ENCODE measurements at places on chromosomes 13 and 19.
A peak's percentile ranks its signal among the peaks of the same experiment; 100 is the strongest.

DNA sequence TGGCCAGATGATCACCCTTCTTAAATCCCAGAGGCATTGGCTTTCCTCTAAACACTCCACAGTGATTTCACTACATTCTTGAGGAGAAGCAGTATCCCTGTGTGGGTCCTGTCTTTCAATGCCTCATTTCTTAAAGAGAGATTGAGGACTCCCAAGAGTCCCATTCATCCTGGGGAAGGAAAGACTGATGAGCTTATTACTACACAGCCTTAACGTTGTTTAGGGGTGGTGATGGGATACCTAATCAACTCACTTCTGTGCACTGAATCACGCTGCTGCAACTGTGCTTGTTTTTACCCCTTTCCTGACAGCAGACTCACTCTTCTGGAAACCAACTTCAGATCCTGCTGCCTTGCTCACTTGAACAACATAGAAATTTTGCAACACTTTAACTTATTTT lies 203.1 kb downstream of the RGCC start:
- DNase-seq: no peak

- DNase-seq: peak; percentile 2
These were observed 138.2 kb downstream of the PIBF1 start for GRCh38 chr13:72920097-72920496.

- peak; percentile 79 for DNase-seq
These were observed at the start of gene MEX3D for GRCh38 chr19:1568320-1569019. MEX3D (minus strand) TSS chr19:1568325; CDS start chr19:1568058, 267 bp downstream.

GRCh38 chr19:6663236-6664201 lies 6.4 kb downstream of the TNFSF14 start:
- peak; percentile 28 for DNase-seq

DNA sequence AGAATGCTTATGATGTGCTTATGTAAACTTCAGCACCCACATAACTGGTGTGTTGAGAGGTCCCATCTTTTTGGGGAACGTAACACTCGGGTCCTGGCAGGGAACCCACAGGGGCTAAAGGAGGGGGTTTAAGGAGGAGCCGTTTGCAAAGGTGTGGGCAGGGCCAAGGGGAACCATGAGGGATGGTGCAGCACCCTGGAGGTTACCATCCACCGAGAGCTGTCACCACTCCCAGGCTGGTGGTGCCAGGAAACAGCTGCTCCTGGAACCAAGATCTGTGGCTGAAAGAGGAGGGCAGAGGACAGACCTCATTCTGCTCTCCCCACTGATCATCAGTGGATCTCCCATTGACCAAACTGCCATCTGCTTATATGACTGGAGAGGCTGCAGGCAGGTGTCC lies 23.2 kb upstream of the CYP4F8 start:
- no peak for DNase-seq

- peak; percentile 62 for DNase-seq
These were observed 15.7 kb upstream of the ENOX1 start for GRCh38 chr13:43802511-43802910.

GRCh38 chr19:34766386-34766785 lies 6.6 kb downstream of the ZNF599 start:
- DNase-seq: no peak

- no peak for DNase-seq
These were observed 89.3 kb upstream of the C1QTNF9B start for GRCh38 chr13:23986619-23987018.

- DNase-seq: no peak
These were observed 2.1 kb downstream of the IFNL2 start for GRCh38 chr19:39270036-39270871.

GRCh38 chr13:51495316-51495715 lies 42.5 kb upstream of the INTS6 start:
- no peak for DNase-seq

DNA sequence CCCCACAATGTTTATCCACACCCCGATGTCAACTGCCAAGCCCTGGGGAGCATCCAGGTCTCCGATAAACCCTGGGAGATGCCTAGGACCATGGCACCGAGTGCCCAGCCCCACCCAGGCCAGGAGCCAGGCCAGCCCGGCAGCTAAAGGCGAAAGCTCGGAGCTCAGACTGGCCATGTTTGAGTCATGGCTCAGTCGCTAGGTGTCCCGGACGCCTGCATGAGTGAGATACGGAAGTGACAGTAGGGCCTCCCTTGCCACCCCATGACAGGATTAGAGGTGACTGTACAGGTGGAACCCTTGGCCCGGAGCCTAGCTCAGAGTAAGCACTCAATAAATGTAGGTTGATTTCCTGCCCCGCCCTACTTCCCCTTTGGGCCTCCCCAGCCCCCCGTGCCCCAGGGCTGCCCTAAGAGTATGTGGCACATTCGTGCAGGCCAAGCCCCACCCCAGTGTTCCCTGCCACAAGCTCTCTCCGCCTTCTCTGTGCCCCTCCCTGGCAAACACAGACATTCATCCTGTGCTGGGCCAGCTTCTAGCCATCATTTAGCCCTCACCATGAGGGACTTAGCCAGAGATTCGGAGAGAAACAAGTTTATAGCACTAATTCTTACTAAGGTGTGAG lies 5.8 kb upstream of the TPM4 start:
- DNase-seq: peak; percentile 85

GRCh38 chr19:33734913-33735312 lies 61.8 kb upstream of the KCTD15 start:
- DNase-seq: no peak

- no peak for DNase-seq
These were observed 71.4 kb downstream of the SLC7A9 start for GRCh38 chr19:32798201-32798600.

GRCh38 chr19:9057505-9058258 lies 29.2 kb upstream of the OR1M1 start:
- no peak for DNase-seq

DNA sequence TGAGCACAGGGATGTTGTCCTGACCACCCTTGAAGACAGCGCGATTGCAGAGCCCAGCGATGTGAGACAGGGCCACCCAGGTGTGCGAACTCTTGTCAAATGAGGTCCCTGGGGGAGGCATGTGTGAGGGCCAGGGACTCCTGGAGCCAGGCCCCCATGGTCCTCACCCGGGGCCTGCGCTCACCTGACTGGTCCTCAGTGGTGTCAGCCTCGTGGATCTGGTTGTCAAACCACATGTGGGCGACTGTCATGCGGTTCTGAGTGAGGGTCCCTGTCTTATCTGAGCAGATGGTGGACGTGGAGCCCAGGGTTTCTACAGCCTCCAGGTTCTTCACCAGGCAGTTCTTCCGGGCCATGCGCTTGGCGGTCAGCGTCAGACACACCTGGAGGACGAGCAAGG lies 12.3 kb downstream of the ATP1A3 start:
- DNase-seq: no peak

GRCh38 chr19:56969759-56970178 lies 129.2 kb upstream of the PEG3 start:
- no peak for DNase-seq

GRCh38 chr13:31920727-31921100 lies 110.9 kb upstream of the FRY start:
- no peak for DNase-seq

DNA sequence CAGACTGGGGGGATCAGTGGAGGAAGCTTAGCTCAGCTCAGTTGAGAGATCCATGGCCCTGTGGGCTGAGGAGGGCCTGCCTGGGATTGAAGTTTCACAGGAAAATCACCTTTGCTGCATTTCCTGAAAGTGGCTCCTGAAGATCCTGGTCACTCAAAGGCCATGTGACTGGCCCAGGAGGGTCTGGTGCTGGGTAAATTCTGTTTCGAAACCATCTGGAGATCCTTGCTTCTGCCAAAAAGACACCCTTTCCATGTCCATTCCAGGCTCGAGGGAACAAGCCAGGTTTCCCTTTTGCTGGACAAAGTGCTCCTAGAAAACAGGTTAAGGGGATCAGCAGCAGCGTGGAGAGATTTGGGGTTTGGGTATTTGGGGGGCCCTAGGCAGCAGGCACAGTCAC lies 293.3 kb downstream of the ZNF536 start:
- no peak for DNase-seq

DNA sequence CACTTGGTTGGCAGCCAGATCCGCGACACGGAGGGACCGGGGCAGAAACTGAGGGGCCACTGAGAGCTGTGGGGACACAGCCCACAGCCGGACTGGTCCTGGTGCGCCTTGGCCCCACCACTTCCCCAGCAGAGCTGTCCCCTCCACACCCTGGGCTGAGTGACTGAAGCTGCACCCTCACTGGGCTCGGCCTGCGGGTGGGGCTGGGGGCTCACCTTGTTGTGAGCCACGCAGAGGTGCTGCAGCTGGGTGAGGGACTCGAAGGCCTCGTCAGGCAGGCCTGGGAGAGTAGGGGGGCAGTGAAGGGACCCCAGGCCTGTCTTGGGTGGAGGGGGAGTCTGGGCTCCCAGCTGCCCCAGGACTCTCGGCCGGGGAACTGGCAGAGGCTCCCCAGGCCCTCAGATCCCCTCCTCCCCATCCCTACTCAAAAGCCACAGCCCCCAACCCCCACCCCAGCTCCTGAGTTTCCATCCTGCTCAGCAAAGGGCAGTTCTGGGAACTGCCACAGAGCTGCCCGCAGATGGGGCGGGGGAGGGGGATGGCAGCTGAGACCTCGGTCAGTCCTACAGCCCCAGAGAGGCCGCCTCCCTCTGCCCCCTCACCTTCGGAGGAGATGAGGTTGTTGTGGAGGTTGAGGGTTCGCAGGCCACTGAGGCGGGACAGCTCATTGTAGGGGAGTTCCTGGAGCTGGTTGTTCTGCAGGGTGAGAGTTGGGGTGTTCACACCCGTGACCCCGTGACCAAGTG lies 2.3 kb downstream of the PODNL1 start:
- no peak for DNase-seq

GRCh38 chr19:47623921-47624391 lies 15.0 kb downstream of the BICRA start:
- peak; percentile 37 for DNase-seq

GRCh38 chr13:98826146-98826545 lies 73.7 kb upstream of the SLC15A1 start:
- no peak for DNase-seq

DNA sequence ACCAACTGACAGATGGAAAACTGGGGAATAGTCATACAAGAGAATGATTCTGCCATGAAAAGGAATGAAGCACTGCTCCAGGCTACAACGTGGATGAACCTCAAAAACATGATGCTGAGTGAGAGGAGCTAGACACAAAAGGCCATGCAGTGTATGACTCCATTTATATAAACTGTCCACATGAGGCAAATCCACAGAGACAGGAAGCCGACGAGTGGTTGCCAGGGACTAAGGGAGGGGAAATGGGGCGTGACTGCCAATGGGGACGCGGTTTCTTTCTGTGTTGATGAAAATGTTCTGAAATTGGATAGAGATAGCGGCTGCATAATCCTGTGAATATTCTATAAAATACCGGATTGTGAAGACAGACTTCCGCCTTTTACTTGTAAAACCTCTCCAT lies 10.2 kb downstream of the SMIM7 start:
- no peak for DNase-seq

- DNase-seq: no peak
These were observed 5.2 kb downstream of the PPP1R14A start for GRCh38 chr19:38250821-38251563.

DNA sequence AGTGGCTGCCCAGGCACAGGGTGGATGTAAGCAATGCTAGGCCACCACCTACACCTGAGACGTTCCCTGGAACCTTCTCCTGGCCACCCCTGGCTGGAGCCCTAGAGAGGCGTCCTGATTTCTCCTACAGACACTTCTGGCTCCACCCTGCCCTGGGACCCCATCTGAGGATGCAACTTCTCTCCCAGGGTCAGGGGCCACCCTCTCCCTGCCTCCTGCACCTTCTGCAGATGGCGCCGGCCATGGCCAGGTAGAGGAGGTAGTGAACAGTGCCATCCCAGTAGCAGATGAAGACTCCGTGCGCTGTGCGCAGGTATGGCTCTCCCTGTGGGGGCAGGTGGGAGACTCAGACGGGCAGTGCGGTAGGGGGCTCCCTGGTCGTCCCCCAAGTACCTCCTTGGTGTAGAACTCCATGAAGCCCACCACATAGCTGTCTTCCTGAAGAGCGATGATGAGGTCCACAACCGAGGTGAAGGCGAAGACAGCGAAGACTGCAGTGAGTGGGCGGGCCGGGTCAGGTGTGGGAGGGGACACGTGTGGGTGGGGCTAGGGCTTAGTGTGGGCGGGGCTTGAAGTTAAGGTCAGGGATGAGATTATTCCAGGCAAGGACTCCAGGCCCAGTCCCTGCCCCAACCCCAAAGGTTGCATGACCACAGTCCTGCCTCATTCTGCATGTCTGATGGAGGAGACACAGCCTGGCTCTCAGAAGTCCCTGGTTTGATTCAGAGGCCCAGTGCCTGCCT lies 3.0 kb downstream of the TM6SF2 start:
- DNase-seq: no peak

GRCh38 chr13:36108342-36108741 lies 22.8 kb downstream of the DCLK1 start:
- no peak for DNase-seq

GRCh38 chr19:56112313-56112709 lies 8.8 kb downstream of the ZNF787 start:
- no peak for DNase-seq

- DNase-seq: no peak
These were observed 360.6 kb downstream of the TDRD3 start for GRCh38 chr13:60757501-60758215.

DNA sequence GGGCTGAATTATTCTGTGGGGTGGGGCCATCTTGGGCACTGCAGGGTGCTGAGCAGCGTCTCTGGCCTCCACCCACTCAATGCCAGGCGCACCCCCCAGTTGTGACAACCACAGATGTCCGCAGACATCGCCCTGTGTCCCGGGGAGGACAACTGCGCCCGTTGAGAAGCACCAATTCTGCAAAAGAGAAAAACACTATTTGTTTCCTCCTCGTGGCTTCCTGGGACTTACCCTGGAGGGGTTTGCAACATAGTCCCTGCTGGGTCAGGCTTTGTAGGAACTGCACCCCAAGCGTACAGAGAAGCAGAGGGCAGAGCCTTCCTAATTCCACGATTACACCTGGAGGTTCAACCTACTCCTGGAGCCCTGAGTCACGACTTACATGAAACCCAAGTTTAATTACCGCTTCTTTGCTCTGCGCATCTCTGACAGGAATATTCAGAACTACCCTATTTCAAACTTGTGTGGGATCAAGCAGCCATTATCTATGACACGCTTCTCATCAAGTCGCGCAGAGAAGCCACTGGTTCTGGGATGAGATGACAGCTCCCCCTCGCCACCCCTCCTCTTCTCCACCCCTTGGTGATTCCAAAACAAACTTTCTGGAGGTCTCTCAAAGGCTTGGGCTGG lies 11.1 kb upstream of the SLC39A3 start:
- DNase-seq: no peak

DNA sequence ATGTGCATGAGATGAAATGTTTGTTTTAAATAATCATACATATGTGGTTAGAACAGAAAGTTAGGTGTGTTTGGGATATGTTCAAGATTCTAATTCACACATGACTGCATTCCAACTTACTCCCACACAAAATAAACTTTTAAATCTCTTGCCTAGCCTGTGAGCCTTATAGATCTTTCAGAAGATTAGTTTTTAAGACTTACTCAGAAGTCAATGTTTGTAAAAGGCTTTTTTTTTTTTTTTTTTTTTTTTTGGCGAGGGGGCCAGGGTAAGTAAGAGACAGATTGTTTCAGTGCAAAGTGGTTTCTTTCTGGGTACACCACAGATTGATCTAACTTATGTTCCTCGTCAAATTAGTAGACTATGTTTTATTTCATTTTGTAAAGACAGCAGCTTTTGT lies 39.1 kb downstream of the GPR180 start:
- no peak for DNase-seq

- DNase-seq: peak; percentile 100
These were observed 5.1 kb downstream of the DOT1L start for GRCh38 chr19:2168619-2169424.
